Activated naive CD4-positive, alpha-beta T cell (primary cell): ENCODE measurements at places on chromosomes 7 and 10.

DNA sequence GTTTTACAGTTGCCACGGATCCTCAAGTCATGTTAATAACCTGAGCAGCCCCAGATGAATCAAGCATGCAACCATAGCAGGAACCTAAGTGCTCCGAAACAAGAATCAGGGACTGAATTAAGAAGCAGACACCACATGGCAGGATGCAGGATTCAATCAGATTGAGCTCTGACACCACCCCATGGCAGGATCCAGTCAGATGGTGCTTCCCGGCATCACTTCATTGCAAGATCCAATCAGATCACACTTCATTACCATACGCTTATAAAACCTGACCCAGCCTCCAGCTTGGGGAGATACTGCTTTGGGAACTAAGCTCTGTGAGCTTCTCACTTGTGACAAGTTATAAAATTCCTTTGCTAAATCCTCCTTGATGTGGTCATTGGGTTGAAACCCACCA lies 55.3 kb downstream of the ABCB4 start:
- no peak for DNase-seq

GRCh38 chr10:76248649-76249200 lies 817.3 kb downstream of the LRMDA start:
- no peak for DNase-seq

DNA sequence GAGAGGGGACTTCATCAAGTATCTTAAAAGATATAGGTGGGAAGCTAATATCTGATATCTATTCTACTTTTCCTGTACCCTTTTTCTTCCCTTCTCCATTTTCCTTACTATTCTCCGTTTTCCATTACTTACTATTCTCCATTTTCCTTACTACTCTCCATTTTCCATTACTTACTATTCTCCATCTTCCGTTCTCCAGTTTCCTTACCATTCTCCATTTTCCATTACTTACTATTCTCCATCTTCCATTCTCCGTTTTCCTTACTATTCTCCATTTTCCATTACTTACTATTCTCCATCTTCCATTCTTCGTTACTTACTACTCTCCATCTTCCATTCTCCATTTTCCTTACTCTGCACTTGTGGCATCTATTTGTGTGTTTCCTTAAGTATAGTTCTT lies 39.3 kb downstream of the STEAP4 start:
- DNase-seq = no peak

GRCh38 chr7:35658606-35659201 lies 36.2 kb downstream of the HERPUD2 start:
- no peak for DNase-seq

DNA sequence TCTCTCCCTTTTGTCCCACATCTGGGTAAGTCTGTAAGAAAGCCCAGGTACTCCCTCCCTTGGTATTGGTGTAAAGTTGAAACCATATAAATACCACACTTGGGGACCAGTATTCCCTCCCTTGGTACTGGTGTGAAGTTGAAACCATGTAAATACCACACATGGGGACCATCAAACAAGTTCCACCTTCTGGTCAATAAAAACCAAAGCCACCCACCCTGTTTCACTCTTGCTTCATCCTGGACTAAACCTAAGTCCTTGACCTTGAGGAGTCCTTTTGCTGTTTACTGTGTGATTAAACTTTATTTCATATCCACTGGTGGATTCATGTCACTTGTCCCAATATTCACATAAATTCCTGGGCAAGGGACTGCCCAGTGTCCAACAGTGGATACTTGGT lies 8.4 kb downstream of the P4HA1 start:
- DNase-seq = no peak
